ENCODE measurements at places on chromosomes 4 and X. TPM values are rescaled to one million over a fixed set of nuclear protein-coding genes. Genes with fewer than 3 reads are reported as not detected.
A peak's percentile ranks its signal among the peaks of the same experiment; 100 is the strongest.

Gene TEX28
- total RNA-seq = not detected

Gene GABRA4
- 0.08 TPM for total RNA-seq

Gene TEX13B
- not detected for total RNA-seq

Gene PAGE2
- total RNA-seq = not detected

DNA sequence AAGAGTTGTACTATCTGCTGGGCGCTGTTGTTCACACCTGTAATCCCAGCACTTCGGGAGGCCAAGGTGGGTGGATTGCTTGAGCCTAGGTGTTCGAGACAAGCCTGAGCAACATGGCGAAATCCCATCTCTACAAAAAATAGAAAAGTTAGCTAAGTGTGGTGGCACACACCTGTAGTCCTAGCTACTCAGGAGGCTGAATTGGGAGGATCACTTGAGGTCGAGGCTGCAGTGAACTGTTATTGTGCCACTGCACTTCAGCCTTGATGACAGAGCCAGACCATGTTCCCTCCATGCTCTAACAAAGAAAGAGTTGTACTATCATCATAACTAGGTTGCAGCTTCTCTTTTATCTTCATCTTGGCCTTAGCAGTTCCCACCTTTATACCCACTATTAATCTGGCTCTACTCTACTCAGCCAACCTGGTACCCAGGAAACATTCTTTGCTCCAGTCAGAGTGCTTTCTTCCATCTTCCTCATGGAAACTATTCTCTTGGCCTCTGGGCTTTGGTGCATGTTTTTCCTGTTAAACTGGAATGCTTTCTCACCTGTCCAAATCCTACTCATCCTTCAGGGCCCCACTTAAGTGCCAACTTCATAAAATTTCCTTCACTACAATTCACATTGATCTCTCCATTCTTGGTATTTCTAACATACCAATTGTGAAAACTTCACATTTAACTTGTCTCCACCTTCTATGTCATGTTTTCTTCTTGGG is 18.2 kb downstream of the FABP2 start:
- ATAC-seq = no peak
- no peak overlapping the region for H3K4me3 ChIP-seq
- no peak overlapping the region for H3K27ac ChIP-seq
- H3K36me3 ChIP-seq = no peaks in the 10 kb centered on the region
- peaks cover 4% of the 10 kb centered on the region for H3K4me1 ChIP-seq

DNA sequence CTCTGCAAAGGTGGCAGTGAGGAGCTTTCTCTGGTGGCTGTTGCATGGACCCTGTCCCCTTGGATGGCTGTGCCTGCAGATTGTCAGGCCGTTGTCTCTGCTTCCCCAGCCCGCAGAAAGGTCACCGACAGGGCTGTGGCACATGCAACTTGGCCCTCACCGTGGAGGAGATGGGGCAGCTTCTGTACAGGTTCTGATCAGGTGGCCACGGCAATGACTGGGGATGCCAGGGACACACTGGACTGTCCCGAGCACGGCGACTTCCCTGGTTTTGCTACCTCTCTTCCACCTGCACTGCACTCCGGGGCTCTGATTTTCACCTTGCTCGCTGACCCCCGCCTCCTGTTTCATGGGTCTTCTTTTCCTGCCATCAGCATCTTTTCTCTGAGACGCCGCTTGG is 43.5 kb downstream of the DCTD start:
- H3K4me3 ChIP-seq = no peak overlapping the region
- ATAC-seq = no peak
- no peaks in the 10 kb centered on the region for H3K4me1 ChIP-seq
- H3K27me3 ChIP-seq = no peaks in the 10 kb centered on the region

DNA sequence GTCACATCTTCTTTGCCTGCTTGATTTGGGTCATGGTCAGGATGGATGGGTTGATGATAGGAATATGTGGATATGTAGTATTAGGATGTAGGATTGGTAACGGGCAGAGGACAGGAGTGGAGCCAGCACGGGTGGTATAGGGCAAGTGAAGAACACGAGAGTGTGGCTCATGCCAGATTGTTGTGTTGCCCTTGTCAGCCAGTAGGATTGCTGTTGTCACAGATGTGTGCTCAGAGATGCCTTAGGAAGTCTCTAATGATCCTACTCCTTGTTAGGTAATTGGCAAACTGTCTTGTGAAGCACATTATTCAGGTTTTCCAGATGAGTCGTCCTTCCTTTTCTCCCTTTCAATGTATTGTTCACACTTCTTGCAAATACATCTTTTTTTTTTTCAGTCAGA is 5.5 kb downstream of the ATP10D start:
- H3K36me3 ChIP-seq = no peaks in the 10 kb centered on the region
- H3K27ac ChIP-seq = no peak overlapping the region
- H3K4me1 ChIP-seq = peaks cover 8% of the 10 kb centered on the region
- no peak overlapping the region for H3K4me3 ChIP-seq
- ATAC-seq = no peak

DNA sequence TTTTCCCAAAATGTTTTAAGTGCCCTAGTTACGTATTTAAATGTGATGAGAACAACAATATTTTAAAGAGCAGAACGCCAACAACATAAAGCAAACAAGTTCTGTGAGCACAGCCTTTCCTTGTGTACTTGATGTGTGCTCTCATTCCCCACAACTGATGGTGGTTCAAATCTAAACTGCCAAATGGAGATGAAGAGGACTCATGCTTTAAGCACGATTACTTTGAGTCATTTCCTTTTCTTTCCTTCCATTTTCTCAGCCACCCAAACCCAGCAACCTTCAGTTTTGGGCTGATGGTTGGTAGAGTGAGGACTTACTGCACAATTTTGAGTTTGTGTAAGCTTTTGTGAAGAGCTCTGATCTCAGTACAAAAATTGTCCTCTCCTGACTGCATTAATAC is 1.7 kb downstream of the NSD2 start:
- peak overlapping the region; percentile 94 for H3K4me3 ChIP-seq
- no peak for ATAC-seq
- peaks cover 8% of the 10 kb centered on the region for H3K4me1 ChIP-seq
- H3K36me3 ChIP-seq = no peaks in the 10 kb centered on the region
- no peaks in the 10 kb centered on the region for H3K27me3 ChIP-seq
